IPS DF 6.9 (cell line): ENCODE measurements at places on chromosomes 6 and 20.
A peak's percentile ranks its signal among the peaks of the same experiment; 100 is the strongest.

GRCh38 chr20:49231471-49231870 lies 12.3 kb downstream of the DDX27 start:
- no peak for DNase-seq

DNA sequence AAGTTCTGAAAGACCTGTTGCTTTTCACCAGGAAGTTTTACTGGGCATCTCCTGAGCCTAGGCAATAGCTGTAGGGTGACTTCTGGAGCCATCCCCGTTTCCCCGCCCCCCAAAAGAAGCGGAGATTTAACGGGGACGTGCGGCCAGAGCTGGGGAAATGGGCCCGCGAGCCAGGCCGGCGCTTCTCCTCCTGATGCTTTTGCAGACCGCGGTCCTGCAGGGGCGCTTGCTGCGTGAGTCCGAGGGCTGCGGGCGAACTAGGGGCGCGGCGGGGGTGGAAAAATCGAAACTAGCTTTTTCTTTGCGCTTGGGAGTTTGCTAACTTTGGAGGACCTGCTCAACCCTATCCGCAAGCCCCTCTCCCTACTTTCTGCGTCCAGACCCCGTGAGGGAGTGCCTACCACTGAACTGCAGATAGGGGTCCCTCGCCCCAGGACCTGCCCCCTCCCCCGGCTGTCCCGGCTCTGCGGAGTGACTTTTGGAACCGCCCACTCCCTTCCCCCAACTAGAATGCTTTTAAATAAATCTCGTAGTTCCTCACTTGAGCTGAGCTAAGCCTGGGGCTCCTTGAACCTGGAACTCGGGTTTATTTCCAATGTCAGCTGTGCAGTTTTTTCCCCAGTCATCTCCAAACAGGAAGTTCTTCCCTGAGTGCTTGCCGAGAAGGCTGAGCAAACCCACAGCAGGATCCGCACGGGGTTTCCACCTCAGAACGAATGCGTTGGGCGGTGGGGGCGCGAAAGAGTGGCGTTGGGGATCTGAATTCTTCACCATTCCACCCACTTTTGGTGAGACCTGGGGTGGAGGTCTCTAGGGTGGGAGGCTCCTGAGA lies at the start of gene HFE:
Gene HFE (plus strand): TSS at position 146 of the 832 bp plus-strand sequence. CDS start 12 bp downstream, at position 158.
- DNase-seq = no peak

- no peak for DNase-seq
Observed at GRCh38 chr20:23832775-23833513, 6.4 kb upstream of the CST2 start.

GRCh38 chr6:35605600-35605999 lies 83.1 kb downstream of the FKBP5 start:
- DNase-seq = no peak

DNA sequence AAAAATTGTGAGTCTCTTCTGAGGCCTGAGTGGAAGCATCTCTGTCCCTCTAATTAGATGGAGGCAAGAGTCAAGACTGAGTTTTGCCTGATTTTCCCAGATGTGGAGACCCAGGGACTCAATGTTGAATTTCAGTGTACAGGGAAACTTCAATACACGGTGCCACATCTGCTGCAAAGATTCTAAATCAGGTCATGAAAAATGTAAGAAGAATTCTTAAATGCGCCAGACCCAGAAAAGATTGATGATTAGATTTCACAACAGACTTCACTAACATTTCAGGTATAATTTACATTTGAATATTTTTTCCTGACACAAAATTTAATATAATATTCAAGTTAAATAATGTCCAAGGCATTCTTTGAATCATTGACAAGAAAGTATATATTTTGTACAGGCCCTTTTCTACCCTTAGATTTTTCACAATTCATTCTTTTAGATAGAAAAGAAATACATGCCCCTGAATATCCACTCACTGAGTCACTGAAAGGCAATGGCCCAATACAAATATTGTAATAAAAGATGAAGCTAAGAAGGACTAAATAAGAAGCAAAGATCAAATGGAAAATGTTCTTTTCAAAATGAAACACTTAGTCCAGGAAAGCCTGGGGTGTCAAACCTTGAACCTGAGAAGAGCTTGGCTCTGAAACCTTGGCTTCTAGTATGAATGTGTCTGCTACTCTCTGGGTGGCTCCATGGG lies 18.2 kb upstream of the HDGFL1 start:
- DNase-seq = no peak

DNA sequence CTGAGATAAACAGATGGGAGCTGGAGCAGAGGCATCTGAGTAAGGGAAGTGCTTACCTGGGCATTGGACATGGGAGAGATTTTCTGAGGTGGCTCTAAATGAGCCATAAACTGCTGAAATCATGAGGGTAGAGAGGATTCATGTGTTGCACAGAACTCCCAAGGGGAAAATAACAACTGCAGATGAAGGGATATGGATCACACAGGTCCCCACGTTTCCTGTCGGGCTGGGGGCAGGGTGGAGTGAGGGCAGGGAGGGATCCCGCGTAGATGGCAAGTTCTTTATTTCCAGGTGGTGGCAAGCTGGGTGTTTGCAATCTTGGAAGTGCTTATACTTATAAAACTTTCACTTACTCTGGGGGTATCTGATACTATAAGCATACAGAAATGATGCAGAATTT lies 422.6 kb upstream of the FLRT3 start:
- no peak for DNase-seq

DNA sequence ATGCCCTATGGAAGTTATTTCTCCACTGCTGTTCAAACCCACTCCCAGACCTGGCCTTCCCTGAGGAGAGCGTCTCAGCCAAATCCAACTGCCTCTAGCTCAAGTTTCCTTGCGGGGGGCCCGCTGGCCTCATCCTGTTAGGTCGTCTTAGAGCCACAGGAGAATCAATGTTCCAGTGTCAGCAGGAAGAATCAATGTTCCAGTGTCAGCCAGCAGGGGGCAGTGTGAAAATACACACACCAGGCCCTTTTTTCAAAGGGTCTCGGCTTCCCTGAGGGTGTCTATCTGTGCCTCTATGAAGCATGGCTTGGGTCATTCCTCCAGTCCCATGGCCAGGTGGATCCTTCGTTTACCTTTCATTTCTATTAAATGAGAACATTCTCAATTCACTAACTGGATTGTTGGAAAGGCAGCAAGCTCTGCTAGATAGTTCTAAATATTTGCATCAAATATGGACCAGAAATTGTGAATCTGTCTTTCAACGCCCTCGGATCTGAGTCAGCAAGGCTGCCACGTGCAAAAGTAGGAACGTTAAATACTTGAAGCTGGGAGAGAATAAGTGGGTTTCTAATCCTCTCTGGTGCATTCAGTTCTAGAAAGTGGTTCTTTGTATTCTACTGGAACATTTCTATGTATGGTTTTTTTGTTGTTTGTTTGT lies 19.2 kb downstream of the PRND start:
- DNase-seq = peak; percentile 71

DNA sequence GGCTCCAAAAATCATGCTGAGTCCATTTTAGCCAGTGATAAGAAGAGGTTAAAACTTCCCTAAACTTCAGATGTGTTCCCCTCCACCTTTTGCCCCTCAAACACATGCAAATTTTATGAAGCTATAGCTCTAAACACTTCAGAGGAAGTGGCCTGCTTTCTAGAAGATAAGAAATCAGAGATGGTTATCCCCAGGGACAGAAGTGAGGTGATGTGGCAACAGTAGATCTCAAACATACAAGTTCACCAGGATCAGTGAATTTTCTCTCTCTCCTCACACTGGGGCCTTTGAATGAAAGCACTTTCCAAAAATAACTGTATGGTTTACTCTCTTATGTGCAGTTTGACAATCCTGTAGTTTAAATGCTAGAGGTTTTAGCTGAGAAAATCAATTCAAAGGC lies 332.0 kb downstream of the BTBD9 start:
- no peak for DNase-seq

DNA sequence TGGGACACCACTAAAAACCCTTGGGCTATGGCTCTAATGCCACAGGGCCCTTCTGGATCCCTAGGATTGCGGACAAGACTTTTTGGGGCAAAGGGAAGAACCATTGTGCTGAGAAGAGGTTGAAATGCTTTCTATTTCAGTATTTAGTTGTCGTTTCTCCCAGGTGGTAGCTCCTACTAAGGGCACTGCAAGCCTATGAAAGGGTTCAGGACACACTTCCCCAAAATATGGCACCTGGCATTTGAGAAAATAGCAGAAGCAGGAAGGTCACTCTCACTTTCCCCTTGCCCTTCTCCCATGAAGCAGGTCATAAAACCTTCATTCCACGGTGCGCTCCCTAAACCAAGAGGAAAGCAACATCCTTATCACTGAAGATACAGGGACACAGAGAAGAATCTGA lies 125.4 kb upstream of the GPR6 start:
- no peak for DNase-seq

GRCh38 chr20:32382102-32382950 lies 24.2 kb downstream of the ASXL1 start:
- no peak for DNase-seq

DNA sequence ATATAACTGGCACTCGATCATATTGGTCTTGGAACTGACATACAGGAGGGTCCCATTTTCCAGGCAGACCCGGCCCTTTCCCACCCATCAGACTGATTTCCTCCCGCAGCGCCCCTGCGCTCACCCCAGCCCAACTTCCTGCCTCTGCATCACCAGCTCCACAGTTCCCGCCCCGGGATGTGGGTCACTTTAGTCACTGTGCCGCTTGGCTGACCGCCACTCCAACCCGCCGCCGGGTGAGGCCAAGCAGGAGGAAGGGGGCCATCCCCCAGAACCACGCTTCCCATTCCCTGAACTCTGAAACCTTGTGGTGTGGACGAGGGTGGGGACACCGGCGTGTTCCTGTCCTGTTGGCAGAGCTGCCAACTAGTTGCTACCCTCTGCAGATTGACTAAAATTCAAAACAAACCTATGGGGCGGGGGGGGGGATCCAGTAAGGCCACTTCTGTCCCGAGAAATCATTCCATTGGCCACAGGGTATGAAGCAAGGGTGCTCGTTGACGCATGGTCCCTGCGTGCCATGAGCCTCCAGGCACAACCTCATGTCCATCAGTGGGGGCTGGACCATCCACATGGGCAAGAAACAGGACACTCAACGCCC lies 12.3 kb downstream of the TGM2 start:
- DNase-seq = no peak

DNA sequence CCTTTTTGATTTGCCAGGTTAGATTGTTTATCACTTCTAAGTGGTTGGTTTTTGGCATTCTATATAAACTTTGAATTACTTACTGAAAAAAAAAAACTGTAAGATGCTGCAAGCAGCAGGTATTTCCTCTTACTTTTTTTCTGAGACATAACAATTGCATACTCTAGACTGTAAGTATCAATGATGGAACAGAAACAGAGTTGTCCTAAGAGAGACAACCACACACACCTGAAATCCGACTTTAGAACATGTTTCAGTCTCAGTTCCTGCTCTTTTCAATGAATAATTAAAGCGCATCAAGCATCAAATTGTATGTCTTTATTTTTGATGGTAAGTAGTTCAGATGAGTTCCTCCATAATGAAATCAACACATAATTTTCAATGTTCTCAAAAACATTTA lies 105.3 kb upstream of the KHDRBS2 start:
- no peak for DNase-seq

DNA sequence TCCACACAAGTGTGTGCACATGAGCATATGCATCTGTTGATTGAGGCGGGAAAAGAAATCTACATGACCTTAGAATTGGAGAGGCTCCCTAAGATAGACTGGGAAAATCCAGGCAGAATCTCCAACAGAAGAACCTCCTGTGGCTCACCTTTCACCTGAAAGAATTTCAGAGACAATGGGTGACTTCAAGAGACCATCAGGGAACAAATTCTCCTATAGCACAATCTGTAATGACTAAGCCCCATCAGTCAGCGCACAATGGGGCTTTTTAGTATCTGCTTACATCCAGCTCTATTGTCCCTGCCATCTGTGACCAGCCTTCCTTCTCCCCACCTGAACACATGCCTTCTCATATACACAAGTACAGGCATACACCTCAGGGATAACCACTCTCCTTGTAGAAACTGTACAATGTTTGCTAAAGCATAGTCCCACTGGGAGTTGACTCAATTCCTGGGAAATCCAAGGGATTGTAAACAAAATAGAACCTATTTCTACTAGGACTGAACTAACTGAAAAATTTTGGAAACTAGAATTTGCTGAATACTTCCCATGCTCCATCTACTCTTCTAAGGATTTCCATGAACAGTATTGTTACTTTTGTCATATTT lies 150.8 kb upstream of the STXBP5 start:
- peak; percentile 25 for DNase-seq

GRCh38 chr20:61857884-61858283 lies 207.8 kb downstream of the TAF4 start:
- no peak for DNase-seq

DNA sequence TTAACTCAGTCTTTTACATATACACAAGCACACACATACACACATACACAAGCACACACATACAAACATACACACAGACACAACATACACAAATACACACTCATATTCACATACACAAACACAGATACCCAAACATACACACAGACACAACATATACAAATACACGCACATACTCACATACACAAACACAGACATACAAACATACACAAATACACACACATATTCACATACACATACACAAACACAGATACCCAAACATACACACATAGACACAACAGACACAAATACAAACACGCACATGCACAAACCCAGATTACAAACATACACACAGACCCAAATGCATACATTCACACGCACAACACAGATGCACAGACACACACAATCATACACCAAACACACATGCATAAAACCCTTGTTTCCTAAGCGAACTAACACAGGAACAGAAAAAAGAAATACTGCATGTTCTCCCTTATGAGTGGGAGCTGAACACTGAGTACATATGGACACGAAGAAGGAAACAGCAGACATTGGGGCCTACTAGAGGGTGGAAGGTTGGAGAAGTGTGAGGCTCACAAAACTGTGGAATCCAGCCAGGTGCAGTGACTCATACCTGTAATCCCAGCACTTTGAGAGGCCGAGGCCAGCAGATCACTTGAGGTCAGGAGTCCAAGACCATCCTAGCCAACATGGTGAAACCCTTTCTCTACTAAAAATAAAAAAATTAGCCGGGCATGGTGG lies 34.2 kb downstream of the PIM1 start:
- no peak for DNase-seq

- no peak for DNase-seq
Observed at GRCh38 chr6:118263921-118264486, 284.1 kb upstream of the PLN start.

GRCh38 chr6:110621061-110621460 lies 144.6 kb upstream of the SLC22A16 start:
- no peak for DNase-seq
